ENCODE measurements at places on chromosomes 5 and 9.
A peak's percentile ranks its signal among the peaks of the same experiment; 100 is the strongest.

GRCh38 chr5:39076757-39077728 lies 2.8 kb upstream of the RICTOR start:
- peak overlapping the region; percentile 3 for H3K27ac ChIP-seq
- H3K27me3 ChIP-seq: peaks cover 20% of the 10 kb centered on the region
- no peak for DNase-seq
- peaks cover 4% of the 10 kb centered on the region for H3K36me3 ChIP-seq

- no peak overlapping the region for H3K27ac ChIP-seq
- H3K36me3 ChIP-seq: peaks cover 22% of the 10 kb centered on the region
- H3K27me3 ChIP-seq: peaks cover 13% of the 10 kb centered on the region
- H3K4me1 ChIP-seq: peaks cover 22% of the 10 kb centered on the region
These were observed 1.5 kb upstream of the GPX3 start for GRCh38 chr5:151018846-151019245.

- no peaks in the 10 kb centered on the region for H3K36me3 ChIP-seq
- H3K27ac ChIP-seq: peak overlapping the region; percentile 74
- H3K4me3 ChIP-seq: no peak overlapping the region
- peaks cover 38% of the 10 kb centered on the region for H3K4me1 ChIP-seq
- H3K27me3 ChIP-seq: no peaks in the 10 kb centered on the region
These were observed 280.1 kb downstream of the HSPA4 start for GRCh38 chr5:133331941-133332340.

DNA sequence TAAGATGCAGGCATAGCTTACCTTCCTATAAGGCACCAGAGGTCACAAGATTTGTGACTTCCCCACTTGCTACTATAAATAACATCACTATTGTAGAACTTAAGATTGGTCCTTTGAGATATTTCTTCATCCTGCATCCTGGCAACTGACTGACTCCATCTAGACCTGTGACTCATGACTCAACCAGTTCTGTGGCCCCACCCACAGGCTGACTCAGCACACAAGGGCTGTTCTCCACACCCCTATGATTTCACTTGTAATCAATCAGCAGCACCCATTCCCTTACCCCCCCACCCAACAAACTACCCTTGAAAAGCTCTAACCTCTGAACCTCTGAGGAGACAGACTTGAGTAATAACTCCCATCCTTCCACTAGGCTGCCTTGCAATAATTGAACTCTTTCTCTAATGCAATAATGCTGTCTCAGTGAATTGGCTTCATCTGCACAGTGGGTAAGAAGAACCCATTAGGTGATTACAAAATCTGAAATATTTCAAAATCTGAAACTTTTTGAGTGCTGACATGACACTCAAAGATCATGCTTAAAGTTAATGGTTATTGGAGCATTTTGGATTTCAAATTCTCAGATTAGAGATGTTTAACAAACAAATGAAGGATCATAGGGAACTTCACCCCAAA lies 296.7 kb downstream of the ARL15 start:
- peak; percentile 23 for DNase-seq
- peaks cover 13% of the 10 kb centered on the region for H3K4me1 ChIP-seq
- peaks cover 19% of the 10 kb centered on the region for H3K36me3 ChIP-seq
- no peak overlapping the region for H3K27ac ChIP-seq
- H3K27me3 ChIP-seq: no peaks in the 10 kb centered on the region

DNA sequence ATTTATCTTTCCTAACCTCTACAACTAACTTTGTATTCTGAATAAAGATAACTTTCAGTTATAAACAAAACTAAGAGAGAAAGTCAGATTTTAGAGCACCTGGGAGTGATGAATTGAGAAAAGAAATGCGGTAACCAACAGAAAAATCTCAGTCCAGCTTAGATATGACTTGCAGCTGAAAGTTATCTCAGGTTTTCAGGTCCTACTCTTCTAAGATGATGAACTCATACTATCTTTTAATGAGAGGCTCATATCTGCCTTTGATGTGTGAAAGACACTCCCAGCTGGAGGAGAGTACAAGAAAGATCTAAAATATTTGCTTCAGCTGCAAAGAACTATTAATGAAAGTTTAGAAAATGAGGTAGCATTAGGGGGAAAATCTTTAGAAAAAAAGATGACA lies 190.5 kb downstream of the DENND1A start:
- no peak overlapping the region for H3K27ac ChIP-seq
- no peaks in the 10 kb centered on the region for H3K4me1 ChIP-seq
- no peaks in the 10 kb centered on the region for H3K36me3 ChIP-seq
- no peak for DNase-seq
- no peak overlapping the region for H3K4me3 ChIP-seq

DNA sequence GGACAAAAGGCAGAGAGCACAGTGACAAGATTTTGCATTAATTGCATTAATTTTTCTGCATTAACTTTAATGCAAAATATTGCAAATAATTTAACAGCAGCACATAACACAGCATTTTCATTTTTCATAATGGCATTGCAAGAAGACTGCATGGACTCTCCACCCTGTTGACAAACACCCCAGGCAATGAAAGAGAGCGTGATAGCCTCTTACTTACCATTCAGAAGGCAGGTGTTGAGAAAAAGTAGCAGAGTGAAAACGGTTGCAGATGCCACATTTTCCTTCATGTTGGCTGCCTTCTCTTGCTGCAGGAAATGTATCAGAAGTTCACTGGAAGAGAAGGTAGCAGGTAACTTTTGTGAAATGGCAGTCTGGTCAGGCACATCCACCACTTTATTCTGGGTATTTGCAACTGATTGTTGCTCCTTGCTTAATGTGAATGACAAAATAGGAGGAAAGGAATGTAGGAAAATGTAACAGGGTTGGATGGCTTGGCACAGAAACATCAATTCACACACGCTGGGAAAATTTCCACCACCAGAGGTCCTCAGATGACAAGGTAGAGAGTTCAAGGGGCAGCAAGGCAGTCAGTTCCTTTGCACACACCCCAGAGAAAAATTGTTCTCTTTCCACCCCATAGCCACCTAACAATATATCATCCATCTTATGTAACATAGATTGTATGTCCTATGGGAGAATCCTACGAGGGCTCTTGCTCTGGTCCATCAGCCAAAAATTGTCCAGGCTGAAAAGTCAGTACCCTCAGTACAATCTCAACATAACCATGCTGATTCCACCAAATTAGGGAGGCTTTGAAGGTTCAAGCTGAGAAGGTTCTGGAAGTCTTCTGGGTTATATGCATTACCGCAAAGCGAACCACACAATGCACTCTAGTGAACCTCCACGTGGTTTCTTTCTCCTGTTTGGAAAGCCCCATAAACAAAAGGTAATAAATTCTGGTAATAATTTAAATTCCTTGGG lies 41.9 kb upstream of the AGXT2 start:
- H3K27ac ChIP-seq: no peak overlapping the region
- DNase-seq: peak; percentile 15
- H3K4me3 ChIP-seq: no peak overlapping the region
- H3K27me3 ChIP-seq: peaks cover 4% of the 10 kb centered on the region
- no peaks in the 10 kb centered on the region for H3K36me3 ChIP-seq

GRCh38 chr5:72383280-72383679 lies 63.1 kb downstream of the PTCD2 start:
- no peak overlapping the region for H3K4me3 ChIP-seq
- H3K36me3 ChIP-seq: no peaks in the 10 kb centered on the region
- H3K27me3 ChIP-seq: peaks cover 7% of the 10 kb centered on the region
- no peak overlapping the region for H3K27ac ChIP-seq
- DNase-seq: no peak
- H3K4me1 ChIP-seq: no peaks in the 10 kb centered on the region

DNA sequence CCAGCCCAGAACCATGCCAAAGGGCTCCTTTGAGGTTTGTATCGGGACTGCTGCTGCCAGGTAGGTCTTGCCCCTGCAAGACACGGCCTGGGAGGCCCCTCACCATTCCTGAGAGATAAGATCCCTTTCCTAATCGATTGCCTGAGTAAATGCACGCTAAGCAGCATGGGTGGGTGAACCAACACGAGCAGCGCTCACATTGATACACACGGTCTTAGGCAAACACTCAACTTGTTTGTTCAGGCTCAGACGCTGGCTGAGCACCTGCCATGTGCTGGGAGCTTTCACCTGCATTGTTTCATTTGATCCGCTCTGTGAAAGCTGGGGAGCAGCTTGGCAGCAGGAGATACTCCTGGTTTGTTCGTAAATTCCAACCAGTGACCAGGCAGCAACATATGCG lies 76.9 kb upstream of the NEURL1B start:
- H3K4me3 ChIP-seq: no peak overlapping the region
- H3K4me1 ChIP-seq: no peaks in the 10 kb centered on the region
- no peak for DNase-seq

DNA sequence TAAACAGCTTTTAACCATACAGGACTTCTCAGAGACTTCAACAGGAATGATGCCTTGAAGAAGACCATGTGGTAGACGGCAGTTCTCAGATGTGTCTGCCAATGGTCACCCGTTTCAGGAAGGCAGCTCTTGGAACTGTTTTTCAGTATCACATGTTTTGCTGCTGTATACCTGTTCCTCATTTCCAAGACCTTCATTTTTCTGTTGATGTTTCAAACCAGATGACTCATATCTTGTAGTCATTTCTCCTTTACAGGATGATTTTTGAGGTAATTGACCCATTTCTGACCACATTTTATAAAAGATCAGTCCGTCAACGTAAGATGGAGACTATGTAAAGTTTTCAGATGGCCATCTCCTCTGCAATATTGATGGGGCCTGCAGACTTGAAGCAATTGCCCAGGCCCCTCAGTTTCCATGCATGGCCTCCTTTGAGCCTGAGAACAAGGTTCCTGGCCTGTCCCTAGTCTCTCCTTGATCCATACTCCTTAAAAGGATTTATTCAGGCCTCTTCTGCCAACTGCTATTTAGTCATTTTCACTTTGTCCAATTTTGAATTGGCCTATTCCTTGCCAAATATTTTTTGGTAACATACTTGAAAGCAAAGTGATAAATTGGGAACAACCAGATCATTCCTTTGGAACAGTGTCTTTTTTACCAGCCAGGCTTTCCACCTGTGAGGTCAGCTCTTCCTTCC lies 128.6 kb downstream of the PDZD2 start:
- no peaks in the 10 kb centered on the region for H3K36me3 ChIP-seq
- no peak overlapping the region for H3K4me3 ChIP-seq
- H3K27ac ChIP-seq: no peak overlapping the region
- DNase-seq: no peak
- no peaks in the 10 kb centered on the region for H3K4me1 ChIP-seq
- H3K27me3 ChIP-seq: no peaks in the 10 kb centered on the region

- no peak for DNase-seq
- no peaks in the 10 kb centered on the region for H3K4me1 ChIP-seq
- no peak overlapping the region for H3K4me3 ChIP-seq
- H3K27ac ChIP-seq: no peak overlapping the region
- peaks cover 14% of the 10 kb centered on the region for H3K27me3 ChIP-seq
These were observed 100.2 kb upstream of the FSTL4 start for GRCh38 chr5:133712562-133712961.

All from activated T-helper 1 cell treated with anti-CD3 and anti-CD28 coated beads, Interleukin-12 subunit alpha, Interleukin-12 subunit beta, Interleukin-2, Interleukin-4 antibody, amounts not matched to agents 30 ng/mL and 10 ng/mL and 1 ng/mL, durations not matched to agents 14 hours and 24 hours and 36 hours (primary cell).